ENCODE measurements at places on chromosomes 6 and 20.

- no peak for DNase-seq
Measured at GRCh38 chr6:76771059-76771634, 692.1 kb downstream of the HTR1B start.

- no peak for DNase-seq
Measured at GRCh38 chr20:17960927-17961586, 7.5 kb downstream of the SNX5 start.

- no peak for DNase-seq
Measured at GRCh38 chr6:18171871-18172270, 16.6 kb downstream of the KDM1B start.

- no peak for DNase-seq
Measured at GRCh38 chr20:24638591-24639548, 169.4 kb downstream of the SYNDIG1 start.

DNA sequence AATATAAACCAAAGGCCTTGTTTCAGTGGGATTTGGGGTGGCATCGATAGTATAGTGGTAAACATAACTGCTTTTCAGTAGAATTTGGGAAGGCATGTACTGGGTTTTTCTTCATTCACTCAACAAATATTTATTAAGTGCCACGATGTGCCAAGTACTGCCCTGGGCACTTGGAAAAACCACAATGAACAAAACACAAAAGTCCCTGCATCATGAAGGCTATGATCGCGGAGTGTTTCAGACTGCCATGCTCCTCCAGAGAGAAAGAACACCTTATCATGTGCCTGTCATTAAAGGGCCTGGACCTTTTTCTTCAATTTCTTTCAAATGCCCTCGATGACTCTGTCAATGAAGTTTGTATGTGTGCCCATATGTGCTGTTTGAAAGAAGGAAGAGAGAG, 59.2 kb upstream of the CEP85L start:
- no peak for DNase-seq

- no peak for DNase-seq
Measured at GRCh38 chr6:22828179-22829062, 259.1 kb downstream of the HDGFL1 start.

GRCh38 chr6:159805440-159806020, 5.5 kb downstream of the PNLDC1 start:
- DNase-seq, result no peak

- no peak for DNase-seq
Measured at GRCh38 chr6:160081398-160081797, 40.2 kb upstream of the SLC22A1 start.

DNA sequence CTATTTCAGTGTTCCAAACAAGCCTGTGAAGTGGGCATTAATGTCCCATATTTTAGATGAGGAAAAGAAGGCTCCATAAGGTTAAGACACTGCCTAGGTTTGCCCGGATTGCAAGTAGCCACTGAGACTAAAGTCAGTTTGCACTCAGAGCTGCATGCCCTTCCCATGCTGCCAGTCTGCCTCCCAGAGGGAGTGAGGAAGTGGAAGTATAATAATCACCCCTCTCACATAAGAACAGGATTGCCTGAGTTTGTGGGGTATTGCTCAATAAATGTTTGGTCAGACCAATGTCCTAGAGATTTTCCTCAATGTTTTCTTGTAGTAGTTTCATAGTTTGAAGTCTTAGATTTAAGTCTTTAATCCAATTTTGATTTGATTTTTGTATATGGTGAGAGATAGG, 43.9 kb upstream of the CLIC5 start:
- no peak for DNase-seq

- no peak for DNase-seq
Measured at GRCh38 chr6:110041126-110041525, 63.0 kb downstream of the GPR6 start.

DNA sequence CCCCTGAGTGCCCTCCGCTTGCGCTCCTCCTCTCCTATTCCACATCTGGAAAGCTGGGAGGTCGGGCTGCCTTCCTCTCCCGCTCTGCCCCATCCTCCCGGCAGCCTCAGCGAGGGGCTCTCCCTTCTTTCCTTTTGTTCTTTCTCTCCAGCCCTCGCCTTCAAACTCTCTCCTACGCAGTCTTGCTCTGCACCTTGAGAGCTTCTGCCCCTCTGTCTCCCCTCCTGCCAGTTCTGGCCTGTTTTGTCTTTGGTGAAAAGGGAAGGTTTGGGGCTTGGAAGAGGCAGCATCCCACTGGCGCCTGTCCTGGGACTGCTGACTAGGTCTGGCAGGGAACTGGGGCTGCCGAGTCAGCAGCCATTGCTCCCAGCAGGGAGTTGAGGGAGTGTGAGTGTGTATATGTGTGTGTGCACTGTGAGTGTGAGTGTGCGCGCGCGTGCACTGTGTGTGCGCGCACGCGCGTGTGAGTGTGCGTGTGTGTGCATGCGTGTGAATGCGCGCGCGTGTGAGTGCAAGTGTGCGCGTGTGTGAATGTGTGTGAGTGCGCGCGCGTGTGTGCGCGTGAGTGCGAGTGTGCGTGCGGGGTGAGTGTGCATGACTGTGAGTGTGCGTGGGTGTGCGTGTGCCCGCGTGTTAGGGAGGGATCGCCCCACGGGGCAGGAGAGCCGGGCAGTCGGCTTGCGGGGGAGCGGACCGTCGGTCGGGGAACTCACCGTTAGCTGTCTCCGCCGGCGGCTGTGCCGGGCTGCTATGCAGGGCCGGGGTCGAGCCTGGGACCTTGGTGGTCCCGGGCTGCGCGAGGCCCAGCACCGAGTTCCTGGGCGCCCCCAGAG, 523 bp downstream of the CPXM1 start:
- no peak for DNase-seq

DNA sequence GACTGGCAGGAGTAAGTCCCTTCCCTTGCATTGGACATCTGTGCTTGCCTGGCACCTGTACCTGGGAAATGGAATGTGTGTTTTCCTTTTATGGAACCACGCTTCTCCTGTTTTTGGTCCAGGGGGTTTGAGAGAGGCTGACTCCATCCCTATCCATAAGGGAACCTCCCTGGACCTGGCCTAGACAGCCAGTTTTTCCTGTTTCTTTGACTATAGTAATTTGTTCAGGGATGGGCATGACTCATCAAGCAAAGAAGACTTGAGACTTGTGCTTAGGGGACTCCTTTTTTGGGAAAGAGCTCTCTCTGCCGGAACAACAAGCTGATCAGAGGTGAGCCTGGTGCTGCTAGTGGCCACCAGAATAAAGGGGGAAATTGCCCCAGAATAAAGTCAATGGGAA, 393.8 kb downstream of the CDH26 start:
- DNase-seq, result no peak

DNA sequence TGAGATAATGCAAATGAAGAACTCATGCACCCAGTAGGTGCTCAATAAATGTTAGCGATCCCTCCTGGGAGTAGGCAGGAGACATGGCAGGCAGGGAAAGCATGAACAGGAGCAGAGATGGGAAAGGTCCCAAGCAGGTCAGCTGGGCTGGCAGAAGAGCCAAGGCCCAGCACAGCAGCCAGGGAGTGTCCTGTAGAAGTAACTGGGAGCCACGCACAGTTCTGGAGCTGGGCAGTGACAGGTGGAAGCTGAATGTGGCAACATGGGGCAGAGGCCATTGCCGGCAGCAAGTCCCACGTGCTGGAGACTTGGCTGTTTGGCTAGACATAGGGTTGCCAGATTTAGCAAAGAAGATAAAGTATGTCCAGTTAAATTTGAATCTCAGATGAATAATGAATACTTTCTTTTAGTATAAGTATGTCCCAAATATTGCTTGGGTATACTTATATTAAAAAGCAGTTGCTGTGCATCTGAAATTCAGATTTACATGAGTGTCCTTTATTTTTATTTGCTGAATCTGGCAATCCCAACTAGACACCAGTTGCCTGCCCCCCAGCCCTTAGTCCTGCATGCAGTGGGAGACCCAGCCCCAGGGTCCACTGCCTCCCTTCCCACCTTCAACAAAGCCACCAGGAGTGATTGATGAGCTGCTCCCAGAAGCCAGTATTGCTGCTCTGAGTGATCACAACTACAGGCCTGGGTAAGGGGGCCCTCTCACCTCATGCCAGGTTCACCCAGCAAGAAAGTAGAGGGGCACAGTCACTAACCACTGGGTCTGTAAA, 3.7 kb upstream of the LPIN3 start:
- DNase-seq, result no peak

DNA sequence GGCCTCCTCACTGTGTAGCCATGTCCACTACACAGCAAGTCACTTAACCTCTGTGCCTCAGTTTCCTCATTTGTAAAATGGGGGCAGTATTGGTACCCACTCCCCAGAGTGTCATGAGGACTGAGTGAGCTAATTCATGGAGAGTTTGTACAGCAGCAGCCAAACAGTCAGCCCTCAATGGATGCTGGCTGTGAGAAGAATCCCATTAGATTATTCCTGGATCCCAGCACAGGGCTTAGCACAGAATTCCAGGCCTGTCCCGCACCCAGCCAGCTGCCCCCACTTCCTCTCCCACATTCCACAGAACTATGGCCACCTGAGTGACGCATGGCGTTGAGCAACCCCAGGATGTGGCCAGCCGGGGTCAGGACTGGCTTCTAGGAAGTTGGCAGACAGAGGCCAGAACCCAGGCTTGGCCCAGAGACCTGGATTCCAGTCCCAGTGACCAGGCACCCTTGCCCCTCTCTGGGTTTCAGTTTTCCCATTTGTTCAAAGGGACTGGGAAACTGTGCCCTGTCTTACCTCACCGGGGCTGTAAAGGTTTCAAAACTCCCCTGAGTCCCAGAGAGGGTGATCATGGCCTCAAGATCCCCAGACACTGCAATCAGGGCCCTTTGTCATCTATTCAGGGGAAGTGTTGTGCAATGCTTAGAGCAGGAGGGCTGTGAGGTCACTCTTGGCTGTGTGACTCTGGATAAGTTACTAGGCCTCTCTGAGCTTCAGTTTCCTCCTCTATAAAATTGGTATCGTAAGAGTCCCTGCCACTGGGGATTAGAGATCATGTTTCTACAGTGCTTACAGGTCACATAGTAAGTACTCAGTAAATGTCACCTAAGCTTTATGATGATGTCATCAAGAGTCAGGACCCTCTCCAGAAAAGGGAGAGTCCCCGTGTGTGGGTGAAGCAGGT, 3.0 kb upstream of the TGM2 start:
- DNase-seq, result no peak

GRCh38 chr20:25744261-25744660, 47.6 kb upstream of the ZNF337 start:
- DNase-seq, result no peak

DNA sequence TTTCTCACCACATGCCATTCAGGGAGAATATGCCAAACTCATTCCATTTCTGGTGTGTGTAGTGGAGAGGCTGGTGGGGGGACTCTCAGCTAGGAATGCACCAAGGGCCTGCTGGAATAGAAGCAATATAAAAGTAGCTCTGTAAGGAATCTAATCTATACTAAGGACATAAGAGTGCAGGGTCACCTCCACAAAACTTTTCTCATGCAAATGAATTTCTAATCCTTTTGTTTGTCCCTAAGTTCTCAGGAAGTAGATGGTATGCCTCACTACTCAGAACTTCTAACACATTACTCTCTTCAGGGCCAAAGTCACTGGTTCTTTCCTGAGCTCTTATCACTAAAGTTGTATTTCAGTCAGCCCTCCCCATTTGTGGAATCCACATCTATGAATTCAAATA, 427.2 kb downstream of the C6orf118 start:
- no peak for DNase-seq

DNA sequence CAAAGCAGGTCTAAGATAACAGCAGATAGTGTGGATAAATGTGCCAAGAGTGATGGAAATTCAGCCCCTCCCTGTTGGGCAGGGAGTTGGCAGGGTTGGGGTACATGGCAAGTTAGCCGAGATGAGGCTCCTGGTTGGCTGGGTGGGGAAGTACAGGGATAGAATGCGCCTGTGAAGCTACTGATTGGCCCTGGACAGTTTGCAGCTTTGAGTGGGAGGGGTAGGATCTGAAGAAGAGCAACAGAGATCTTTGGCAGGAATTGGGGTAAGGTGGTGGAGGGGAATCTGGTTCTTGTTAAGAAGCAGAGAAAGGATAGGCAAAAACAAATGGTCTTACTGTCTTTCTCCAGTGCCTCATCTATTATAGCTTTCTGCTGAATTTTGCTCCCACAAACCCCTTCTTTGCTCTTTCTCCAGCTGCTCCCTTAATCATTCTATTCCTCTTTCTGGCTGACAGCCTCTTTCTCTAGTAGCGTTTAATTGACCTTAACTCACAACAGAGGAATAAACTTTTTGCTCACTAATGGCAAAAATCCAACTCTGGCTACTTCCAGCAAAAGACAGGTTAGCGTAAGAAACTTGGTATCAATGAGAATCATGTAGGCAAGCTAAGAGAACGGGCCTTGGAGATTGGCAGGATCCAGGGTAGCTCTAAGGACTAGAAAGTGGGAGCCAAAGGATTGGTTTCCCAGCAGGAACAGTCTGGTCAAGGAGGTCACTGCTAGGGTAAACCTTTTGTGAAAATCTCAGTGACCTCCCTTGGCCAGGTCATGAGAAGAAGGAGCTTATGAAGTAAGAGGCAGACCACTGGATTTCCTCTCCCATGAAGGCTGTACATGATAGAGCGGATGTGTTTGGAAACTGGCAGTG, 86.3 kb upstream of the CARMIL1 start:
- no peak for DNase-seq

Data from CD4-positive, alpha-beta T cell treated with Interleukin-6 at 100 ng/mL for 8 hours (primary cell).